ENCODE measurements at places on chromosomes 2 and 18.

DNA sequence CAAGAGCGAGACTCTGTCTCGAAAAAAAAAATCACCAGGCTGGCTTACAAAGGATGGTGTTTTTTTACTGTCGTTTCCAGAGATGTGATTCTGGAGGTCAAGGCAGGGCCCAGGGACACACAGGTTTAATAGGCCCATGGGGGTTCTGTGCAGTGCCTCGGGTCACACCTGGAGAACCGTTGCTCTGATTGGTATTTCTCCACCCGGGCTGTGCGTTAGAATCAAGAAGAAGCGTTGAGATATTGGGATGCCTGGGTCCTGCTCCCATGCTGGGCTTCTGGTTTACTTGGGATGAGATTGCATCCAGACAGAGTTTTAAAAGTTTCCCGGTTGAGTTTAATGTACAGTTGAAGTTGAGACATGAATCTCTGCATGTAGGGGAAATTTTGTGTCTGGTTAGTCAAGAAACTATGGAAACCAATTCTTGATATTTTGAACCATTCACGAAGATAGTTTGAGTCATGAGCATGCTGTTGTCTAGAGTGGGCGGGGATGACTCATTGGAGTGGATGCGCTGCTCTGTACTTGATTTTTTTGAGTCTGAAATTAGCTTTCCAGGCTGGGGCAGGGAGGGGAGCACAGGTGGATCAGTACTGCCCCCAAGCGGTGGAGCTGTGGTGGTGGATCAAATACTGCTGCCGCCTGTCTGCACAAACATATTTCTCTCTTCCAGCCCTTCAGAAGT lies 50.1 kb downstream of the GREB1 start:
- DNase-seq = peak; percentile 76

GRCh38 chr2:232528746-232529460 lies 2.9 kb downstream of the CHRND start:
- DNase-seq = no peak

DNA sequence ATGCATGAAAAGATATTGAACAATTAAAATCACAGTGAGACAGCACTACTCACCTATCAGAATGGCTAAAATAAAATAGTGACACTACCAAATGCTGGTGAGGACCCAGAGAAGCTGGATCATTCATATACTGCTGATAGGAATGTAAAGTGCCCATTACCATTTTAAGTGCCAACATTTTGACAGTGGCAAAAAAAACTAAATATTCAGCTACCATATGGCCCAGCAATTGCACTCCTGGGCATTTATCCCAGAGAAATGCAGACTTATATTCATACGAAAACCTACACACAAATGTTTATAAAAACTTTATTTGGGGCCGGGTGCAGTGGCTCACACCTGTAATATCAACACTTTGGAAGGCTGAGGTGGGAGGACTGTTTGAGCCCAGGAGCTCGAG lies 47.6 kb downstream of the FBXO36 start:
- DNase-seq = no peak

- DNase-seq = no peak
Observed at GRCh38 chr18:12658426-12659138, 675 bp upstream of the SPIRE1 start.

DNA sequence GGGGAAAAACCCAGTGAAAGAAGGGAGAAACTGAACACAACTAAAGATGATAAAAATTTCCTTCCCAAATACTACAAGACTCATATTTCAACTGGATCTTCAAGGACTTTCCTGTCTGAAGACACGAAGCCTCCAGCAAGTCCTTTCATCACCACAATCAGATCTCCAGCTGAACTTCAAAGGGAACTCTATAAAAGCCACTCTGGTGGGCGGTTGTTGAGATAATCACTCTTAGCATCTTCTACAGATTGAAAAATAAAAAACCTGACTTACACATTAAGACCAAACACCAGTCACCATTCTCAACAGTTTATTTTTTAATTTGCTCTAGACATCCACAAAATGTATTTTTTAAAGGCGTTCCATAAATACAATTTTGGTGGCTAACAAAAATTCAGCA lies 4.4 kb downstream of the REV1 start:
- DNase-seq = no peak

- DNase-seq = no peak
Observed at GRCh38 chr2:36060133-36060532, 295.4 kb upstream of the CRIM1 start.

GRCh38 chr2:20025065-20025786 lies 12.8 kb upstream of the MATN3 start:
- DNase-seq = no peak

DNA sequence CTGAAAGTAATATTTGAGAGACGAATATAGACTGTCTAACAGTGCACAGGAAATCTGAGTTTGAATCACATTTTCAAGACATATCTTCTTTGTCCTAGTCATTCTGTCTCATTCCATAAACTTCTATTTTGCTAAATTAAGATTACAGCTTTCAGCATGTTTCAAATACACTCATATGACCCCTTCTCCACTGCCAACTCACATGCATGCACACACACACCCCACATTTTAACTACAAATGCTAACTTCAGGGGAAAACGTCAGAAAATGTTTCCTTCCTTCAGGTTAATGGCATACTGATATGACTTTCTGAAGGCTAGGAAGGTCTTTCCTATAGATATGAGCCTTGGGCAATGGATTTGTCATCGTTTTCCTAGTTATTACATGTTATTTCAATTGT lies 373.7 kb downstream of the RBM43 start:
- DNase-seq = no peak

DNA sequence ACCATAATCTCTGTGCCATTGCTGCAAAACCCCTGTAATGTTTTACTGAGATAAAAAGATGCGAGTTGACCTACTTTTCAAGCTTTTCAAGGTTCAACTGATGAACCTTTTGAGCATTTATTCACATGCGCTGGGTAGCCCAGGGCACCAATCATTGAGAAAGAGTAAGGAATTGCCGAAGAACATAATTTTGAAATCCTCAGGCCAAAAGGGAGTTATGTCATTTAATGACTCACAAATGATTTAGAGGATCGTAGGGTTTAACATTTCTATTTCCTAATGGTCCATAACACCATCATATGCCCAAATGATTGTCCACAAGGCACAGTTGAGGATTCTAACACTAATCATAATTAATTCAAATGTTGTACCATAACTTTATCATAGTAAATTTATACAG lies 20.2 kb upstream of the DLX1 start:
- no peak for DNase-seq

DNA sequence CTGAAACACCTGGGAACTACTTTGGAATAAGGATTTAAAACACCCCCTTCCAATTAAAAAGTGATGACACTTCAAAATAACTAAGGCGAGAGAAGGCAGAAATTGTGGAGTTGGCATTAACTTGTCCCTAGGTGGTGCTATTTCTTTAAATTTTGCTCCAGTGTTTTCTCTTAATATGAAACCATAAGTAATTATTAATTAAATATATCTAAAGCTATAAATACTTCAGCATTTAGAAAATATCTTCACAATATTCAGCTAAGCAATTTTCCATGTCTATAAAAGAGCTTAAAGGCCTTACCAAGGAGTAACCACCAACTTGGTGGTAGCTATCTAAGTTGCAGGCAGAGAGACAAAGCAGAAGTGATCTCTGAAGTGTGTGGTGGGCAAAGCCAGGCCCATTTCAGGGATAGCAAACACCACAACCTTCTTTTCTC lies 186.8 kb upstream of the PGAP1 start:
- no peak for DNase-seq

DNA sequence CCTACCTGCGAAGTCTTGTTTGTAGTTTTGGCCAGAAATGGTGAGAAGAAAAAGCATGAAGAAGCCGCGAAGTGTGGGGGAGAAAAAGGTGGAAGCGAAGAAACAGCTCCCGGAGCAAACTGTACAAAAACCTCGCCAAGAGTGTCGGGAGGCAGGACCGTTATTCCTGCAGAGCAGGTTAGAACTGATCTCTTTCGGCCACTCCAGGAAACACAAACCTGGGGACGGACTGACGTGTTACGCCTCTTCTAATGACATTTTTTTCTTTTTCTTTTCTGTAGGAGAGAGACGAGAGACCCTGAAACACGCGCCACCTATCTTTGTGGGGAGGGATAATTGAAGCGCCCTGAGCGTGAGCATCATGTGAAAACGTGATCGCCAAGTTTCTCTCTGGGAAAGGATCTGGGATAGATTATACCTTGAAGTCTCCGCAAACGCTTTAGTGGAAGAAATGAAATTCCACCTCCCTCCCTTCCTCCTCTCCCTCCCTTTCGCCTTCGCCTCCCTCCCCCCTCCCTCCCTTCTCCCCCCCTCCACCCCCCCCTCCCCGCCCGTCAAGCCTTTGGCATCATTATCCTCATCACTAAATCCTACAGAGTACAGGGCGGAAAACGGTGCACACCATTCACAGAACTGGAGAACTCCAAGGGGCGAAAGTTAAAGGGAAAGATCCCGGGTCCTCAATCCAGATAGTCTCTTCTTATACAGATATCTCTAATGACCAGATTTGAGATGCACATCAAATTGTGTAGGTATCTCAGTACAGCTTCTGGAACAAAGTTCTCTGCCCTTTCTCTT lies at the start of gene ZEB2:
Gene ZEB2 (minus strand): TSS at position 186 of the 798 bp plus-strand sequence. CDS start 2,769 bp downstream, outside the sequence.
- no peak for DNase-seq

- DNase-seq = no peak
Observed at GRCh38 chr18:55097456-55098170, 138.4 kb upstream of the CCDC68 start.

DNA sequence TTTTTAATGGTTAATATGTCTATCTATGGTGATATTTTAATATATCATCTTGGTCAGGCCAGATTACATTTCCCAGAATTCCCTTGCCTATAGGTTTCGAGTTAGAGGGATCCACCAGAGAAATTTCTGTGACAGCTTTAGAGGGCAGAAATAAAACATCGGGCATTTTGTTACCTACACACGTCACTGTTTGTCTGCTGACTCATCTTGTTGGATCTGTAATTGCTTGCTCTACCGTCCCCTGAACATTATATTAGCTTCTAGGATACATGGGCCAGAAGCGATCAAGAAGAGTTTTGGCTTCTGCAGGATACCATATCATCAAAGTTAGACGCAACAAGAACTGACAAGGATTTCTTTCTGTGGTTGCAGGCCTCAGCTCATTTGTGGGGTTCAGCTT lies 795.8 kb upstream of the GCFC2 start:
- DNase-seq = no peak

DNA sequence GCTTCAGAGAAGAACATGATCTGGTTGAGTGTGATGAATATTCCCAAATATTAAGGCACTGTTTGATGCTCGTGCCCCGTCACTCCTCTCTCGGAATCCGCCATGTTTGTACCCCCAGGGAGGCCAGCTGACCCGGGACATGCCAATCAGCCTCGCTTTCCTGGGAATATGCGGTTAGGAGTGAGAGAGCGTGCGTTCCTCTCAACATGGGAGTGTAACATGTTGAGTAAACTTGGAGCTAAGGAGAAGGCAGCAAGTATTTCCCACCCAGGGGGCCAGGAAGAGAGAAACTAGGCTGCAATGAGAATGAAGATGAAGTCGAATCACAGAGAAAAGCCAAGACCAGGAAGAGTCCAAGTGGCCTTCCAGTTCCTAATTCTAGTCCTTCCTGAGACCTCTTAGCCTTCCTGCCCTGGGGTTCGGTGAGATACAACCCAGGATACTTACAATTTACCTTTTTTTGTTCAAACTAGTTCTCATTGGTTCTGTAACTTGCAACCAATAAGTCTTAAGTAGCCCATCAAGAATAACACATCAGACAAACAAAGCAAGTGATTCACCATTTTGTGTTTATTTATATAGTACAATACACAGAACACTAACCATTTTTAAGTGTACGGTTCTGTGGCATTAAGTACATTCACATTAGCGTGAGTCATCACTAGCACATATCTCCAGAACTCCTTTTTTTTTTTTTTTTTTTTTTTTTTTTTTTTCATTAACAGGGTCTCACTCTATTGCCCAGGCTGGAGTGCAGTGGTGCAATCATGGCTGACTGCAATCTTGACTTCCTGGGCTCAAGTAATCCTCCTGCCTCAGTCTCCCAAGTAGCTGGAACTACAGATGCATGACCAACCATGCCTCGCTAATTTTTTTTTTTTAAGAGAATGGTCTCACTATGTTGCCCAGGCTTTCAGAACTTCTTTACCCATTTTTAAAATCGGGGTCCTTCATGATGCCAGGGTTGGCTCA lies 36.4 kb upstream of the SLC1A4 start:
- no peak for DNase-seq

DNA sequence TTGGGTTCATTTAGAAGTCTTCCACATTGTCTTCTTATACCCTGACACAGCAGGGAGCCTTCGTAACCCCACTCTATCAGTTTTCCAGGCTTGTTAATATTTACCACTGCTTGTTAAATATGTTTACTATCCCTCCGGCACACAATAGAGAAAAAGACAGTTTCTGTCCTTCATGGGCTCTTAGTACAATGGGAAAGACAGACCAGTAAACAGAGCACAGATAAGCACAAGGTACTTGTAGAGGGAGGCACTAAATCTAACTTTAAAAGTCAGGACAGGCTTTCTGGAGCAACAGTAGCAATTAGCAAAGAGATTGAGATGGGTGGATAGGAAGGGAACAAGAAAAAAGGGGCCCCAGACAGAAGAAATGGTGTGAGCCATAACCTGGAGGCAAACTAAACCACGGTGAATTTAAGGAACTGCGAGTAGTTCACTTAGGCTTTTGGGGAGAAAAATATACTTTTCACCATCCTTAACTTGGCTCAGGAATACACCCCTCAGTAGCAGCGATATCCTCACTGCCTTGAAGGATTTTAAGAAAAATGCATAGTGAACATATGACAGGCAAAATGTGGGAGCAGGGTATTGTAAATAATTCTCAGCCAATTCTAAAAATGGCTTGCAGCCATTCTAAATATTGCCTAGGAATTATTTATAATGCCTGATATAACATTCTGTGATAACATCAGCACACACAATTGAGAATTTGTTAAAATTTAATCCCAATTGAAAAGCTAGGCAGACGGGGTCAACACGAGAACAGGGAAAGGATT lies 383.7 kb downstream of the CDH2 start:
- no peak for DNase-seq

GRCh38 chr18:79866889-79867574 lies 69.3 kb downstream of the KCNG2 start:
- no peak for DNase-seq

DNA sequence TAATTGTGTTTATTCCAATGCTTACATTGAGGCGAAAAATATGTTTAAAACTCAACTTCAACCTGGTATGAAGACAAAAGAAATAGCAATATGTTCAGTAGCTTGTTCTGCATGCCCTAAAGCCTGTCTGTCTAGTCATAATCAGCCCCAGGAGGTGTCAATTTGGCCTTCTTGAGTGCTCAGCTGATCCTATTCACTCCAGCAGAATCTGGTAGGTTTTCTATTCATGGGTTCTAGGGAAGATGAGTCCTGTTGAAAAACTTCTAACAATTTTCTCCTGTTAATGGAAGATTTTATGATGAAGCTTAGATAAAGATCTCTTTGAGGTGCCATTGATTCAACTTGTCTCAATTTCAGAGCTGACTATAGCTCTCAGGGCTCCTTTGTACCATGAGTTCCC lies 402.0 kb upstream of the UBE2E3 start:
- no peak for DNase-seq

DNA sequence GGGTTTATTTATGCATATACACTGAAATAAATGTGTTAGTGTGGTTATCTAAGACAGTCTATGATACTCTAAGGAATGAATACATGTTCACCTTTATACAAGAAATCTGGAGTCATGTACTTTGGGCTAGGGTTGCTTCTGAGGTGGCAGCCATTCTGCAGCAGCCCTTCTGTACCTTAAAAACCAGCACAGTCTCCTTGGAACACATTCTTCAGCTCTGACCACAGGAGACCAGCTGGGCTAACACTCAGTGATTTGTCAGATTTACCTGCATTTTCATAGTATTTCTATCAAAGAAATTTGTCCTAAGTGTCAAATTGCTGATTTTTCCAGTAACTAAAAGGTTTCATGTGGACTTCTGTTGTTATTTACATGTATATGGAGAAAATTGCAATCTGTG lies 167.7 kb downstream of the CAMKMT start:
- DNase-seq = no peak

All from stimulated activated CD8-positive, alpha-beta memory T cell treated with anti-CD3 and anti-CD28 coated beads, Interleukin-7, amount 100 ng/mL, for 48 hours (primary cell).